ENCODE measurements at places on chromosomes 6 and 20.
A peak's percentile ranks its signal among the peaks of the same experiment; 100 is the strongest.

DNA sequence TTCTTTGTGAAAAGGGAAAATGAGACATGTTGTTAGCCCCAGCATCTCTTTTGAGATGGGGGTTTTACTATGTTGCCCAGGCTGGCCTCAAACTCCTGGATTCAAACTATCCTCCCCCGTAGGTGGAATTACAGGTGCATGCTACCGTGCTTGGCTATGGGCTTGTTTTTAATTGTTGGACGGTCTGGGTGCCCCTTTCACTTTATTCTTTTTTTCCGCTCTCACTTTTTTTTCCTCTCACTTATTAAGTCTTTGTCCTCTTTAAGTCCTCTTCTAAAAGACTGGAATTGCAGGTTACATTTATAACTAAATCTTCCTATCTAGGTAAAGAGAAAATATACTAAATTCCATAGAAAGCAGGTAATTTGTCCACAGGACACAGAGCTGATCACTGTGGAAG lies 18.8 kb upstream of the PRDM13 start:
- peaks cover 47% of the 10 kb centered on the region for H3K27me3 ChIP-seq
- H3K4me3 ChIP-seq = no peak overlapping the region
- H3K36me3 ChIP-seq = no peaks in the 10 kb centered on the region
- DNase-seq = no peak
- H3K27ac ChIP-seq = no peak overlapping the region

- no peaks in the 10 kb centered on the region for H3K36me3 ChIP-seq
- H3K27me3 ChIP-seq = no peaks in the 10 kb centered on the region
- H3K4me3 ChIP-seq = no peak overlapping the region
- no peak overlapping the region for H3K27ac ChIP-seq
- DNase-seq = no peak
Observed at GRCh38 chr6:121579478-121579877, 144.0 kb downstream of the GJA1 start.

GRCh38 chr6:31736021-31736767 lies at the start of gene CLIC1:
CLIC1 (minus strand) TSS chr6:31736530; CDS start chr6:31736300, 230 bp downstream.
- H3K4me1 ChIP-seq = peaks cover 10% of the 10 kb centered on the region
- peaks cover 14% of the 10 kb centered on the region for H3K36me3 ChIP-seq
- H3K27me3 ChIP-seq = no peaks in the 10 kb centered on the region
- peak within 1 kb of the TSS; percentile 86 for H3K27ac ChIP-seq

DNA sequence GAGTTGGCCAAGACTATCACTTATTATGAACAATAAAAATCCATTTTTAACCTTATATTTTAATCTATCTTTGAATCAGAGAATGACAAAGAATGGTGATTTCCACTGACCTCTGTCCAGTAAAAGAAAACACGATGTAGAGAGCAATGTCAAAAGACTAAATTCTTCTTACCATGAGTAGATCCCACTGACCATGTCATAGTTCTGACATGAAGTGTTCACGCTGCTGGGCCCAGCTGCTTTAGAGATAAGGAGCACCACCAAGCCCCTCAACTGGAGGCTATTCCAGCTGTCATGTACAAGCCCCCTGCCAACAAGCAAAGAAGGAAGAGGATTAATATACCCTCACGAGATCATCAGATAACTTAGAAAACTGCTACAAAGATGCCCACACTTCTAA lies 125.3 kb downstream of the PDSS2 start:
- no peaks in the 10 kb centered on the region for H3K36me3 ChIP-seq
- DNase-seq = no peak
- H3K4me1 ChIP-seq = no peaks in the 10 kb centered on the region
- no peak overlapping the region for H3K27ac ChIP-seq

GRCh38 chr20:32296412-32296811 lies 19.0 kb downstream of the KIF3B start:
- no peak for DNase-seq
- no peak overlapping the region for H3K27ac ChIP-seq
- H3K36me3 ChIP-seq = no peaks in the 10 kb centered on the region

DNA sequence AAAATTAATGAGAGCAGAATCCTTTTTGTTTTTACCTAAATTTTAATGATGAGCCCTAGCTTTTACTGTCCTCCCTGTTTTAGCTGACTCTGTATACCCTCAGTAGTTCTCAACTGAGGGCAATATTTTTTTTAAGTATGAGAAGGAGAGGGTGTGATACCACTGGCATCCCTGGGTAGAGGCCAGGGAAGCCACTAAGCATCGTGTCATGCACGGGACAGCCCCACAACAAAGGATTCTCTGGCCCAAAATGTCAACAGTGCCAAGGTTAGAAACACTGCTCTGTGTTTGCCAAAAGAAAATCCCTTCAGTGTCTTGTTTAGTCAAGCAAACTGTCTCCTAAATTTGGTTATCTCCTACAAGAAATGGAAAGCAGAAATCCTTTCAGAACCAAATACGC lies 210.4 kb downstream of the KCNQ5 start:
- H3K27ac ChIP-seq = no peak overlapping the region
- no peak for DNase-seq
- no peaks in the 10 kb centered on the region for H3K4me1 ChIP-seq
- H3K4me3 ChIP-seq = no peak overlapping the region
- no peaks in the 10 kb centered on the region for H3K27me3 ChIP-seq

DNA sequence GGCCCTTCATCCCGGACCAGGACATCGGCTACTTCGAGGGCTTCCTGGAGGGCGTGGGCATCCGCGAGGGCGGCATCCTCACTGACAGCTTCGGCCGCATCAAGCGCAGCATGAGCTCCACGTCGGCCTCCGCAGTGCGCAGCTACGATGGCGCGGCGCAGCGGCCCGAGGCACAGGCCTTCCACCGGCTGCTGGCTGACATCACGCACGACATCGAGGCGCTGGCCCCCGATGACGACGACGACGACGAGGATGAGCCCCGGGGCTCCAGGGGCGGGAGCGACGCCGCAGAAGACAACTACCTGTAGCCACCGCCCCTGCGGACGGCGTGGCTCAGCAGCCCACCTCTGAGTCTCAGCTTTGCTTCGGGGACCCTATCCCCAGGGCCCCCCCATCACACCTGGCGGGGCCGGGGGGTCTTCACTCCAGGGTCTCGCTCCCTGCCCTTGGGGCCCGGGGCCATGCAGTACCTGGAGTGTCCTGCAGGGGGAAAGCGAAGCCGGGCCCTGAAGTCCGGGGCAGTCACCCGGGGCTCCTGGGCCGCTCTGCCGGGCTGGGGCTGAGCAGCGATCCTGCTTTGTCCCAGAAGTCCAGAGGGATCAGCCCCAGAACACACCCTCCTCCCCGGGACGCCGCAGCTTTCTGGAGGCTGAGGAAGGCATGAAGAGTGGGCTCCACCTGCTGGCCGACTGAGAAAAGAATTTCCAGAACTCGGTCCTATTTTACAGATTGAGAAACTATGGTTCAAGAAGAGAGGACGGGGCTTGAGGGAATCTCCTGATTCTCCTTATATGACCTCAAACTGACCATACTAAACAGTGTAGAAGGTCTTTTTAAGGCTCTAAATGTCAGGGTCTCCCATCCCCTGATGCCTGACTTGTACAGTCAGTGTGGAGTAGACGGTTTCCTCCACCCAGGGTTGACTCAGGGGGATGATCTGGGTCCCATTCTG lies 20.8 kb upstream of the HCK start:
- H3K4me3 ChIP-seq = peak overlapping the region; percentile 15
- H3K36me3 ChIP-seq = no peaks in the 10 kb centered on the region
- H3K4me1 ChIP-seq = no peaks in the 10 kb centered on the region
- peaks cover 4% of the 10 kb centered on the region for H3K27me3 ChIP-seq
- H3K27ac ChIP-seq = no peak overlapping the region

GRCh38 chr6:46882645-46883044 lies 39.1 kb downstream of the ADGRF5 start:
- H3K27ac ChIP-seq = no peak overlapping the region
- H3K36me3 ChIP-seq = no peaks in the 10 kb centered on the region

- H3K27me3 ChIP-seq = no peaks in the 10 kb centered on the region
- no peak for DNase-seq
- H3K4me1 ChIP-seq = no peaks in the 10 kb centered on the region
- H3K4me3 ChIP-seq = no peak overlapping the region
- H3K36me3 ChIP-seq = no peaks in the 10 kb centered on the region
- H3K27ac ChIP-seq = no peak overlapping the region
Observed at GRCh38 chr6:46903175-46903574, 18.6 kb downstream of the ADGRF5 start.

Measured in colonic mucosa (tissue), 4 donors.